ENCODE measurements at places on chromosomes 1 and 21.

- no peak for DNase-seq
Observed at GRCh38 chr1:173960625-173961024, 43.5 kb upstream of the SERPINC1 start.

DNA sequence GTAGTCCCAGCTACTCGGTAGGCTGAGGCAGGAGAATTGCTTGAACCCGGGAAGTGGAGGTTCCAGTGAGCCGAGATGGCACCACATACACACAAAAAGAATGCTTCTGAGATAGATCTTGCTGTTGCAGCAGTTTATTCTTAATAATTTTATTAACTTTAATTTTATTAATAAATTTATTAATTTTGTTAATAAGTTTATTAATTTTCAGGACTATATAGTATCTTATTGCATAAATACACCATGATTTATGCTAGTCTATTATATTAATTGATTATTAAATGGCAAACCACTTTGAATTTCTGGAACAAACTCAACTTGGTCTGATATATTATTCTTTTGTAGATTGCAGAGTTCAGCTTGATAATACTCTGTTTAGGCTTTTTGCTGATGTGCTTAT lies 99.5 kb downstream of the CLIC6 start:
- no peak for DNase-seq

- no peak for DNase-seq
Observed at GRCh38 chr1:64960731-64961130, 5.6 kb downstream of the JAK1 start.

DNA sequence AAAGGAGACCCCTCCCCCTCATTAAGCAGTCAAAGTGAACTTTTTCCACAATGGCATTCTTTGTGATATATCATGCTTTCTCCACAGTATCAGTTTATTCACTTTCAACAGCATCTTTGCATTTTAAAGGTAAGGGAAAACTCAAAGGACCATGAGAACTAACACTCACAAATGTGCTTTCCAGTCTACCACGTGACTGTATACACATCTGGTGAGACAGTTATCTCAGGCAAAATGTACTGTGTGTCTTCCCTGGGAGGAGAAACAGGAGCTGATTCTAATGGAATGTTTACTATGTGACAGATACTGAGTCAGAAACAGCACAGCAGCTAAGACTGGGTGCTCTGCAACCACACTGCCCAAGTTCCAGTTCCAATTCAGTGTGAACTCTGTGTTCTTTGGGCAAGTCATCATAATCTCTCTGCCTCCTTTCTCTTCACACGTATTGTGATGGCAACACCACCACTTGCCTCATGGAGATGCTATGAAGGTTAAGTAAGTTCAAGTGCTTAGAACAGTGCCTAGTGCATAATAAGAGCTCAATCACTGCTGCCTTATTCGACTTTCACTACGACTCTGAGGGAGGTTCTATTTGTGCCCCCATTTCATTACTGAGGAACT lies 79.0 kb downstream of the SLC45A1 start:
- DNase-seq, result no peak

- no peak for DNase-seq
Observed at GRCh38 chr1:9115351-9116205, 13.3 kb downstream of the GPR157 start.

- no peak for DNase-seq
Observed at GRCh38 chr1:227321035-227321434, 2.7 kb upstream of the CDC42BPA start.

- DNase-seq, result no peak
Observed at GRCh38 chr1:158996998-158997397, 12.7 kb upstream of the IFI16 start.

- DNase-seq, result no peak
Observed at GRCh38 chr1:32983020-32983419, 18.4 kb upstream of the RNF19B start.

DNA sequence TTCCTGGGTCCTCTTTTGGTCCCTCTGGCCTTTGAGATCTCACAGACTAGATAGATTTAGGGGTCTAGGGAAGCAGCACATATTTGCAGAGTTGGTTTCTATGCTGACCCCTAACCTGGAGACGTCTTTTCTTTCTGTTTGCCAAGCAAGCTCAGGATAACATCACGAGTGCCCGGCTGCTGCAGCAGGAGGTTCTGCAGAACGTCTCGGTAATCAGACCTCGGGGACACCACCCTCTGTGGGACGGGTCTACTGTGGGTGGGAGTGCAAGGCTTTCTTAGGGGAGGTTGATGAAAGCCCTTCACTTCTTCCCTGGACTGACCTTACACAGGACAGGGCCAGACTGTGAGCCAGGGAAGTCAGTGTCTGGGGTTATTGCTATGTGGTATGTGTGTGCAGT lies 2.9 kb downstream of the IL24 start:
- no peak for DNase-seq

DNA sequence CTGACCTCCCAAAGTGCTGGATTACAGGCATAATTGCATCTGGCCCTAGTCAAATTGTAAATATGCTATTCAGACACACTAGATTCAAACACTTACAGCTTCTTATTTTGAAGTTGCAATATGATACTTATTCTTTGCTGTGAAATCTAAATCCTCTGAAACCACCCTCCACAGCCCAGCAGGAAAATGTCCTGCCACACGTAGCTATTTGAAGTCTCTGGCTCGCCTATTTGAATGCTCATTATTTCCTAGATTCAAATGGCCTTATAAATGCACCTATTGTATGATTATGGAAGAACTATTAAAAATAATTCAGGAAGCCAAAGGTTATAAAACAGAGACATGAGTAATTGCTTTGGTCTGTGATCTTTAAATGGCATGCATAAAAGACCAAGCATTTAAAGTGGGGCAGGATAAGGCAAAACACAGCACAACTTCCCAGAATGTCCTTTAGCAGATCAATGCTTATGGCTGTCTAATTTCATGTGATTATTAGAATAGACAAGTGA lies 26.6 kb upstream of the FBXO28 start:
- DNase-seq, result no peak

DNA sequence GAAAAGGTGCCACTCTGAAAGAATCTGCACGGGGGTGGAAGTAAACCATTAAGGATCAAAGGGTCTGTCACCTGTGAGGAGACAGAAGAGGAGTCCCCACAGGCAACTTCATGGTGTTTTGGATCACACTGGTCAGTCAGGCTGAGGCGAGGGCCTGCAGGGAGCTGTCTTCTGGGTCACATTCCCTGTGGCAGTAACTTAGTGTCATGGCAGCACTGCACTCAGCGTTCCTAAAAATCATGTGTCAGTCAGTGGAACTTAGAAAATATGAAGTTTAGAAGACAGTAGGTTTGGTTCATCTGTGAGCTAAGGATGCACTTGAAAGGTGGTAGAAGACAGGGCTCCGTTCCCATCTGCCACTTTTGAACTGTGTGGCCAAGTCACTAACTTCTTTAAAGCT lies 43.5 kb upstream of the CD101 start:
- DNase-seq, result no peak

DNA sequence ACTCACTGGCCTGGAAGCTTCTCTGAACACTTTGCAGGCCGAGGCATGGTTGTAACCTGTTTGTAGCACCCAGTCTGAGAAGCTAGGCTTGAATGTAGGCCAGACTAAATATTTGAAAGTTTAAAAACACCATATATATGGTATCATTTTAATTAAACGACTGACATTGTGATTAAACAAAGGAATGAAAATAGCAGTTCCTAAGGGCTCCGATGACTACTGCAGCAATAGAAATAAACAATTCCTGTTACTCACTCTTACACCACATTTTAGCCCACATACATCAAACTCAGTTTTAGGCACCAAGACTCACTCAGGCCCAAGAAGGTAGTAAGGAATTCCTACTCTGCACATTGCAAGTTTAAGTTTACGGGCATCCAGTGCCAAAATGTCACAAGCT lies 281.2 kb downstream of the AKT3 start:
- no peak for DNase-seq

- no peak for DNase-seq
Observed at GRCh38 chr1:93813076-93813475, 65.9 kb downstream of the DNTTIP2 start.

DNA sequence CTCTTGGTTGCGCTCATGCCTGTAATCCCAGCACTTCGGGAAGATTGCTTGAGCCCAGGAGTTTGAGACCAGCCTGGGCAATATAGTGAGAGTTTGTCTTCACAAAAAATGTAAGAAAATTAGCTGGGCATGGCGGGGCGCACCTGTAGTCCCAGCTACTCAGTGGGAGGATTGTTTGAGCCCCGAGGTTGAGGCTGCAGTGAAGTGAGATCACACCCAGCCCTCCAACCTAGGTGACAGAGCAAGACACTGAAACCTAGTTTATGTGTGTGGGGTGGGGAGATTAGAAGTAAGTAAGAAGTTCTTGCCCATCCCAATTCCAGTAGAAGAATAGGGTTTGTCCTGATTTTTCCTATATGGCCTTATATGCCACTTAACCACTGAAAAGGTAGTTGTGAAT lies 2.0 kb downstream of the RPL5 start:
- DNase-seq, result no peak

GRCh38 chr1:6587261-6588005 lies 7.6 kb downstream of the ZBTB48 start:
- no peak for DNase-seq

GRCh38 chr1:39178541-39179431 lies 25.7 kb upstream of the MACF1 start:
- DNase-seq, result no peak

DNA sequence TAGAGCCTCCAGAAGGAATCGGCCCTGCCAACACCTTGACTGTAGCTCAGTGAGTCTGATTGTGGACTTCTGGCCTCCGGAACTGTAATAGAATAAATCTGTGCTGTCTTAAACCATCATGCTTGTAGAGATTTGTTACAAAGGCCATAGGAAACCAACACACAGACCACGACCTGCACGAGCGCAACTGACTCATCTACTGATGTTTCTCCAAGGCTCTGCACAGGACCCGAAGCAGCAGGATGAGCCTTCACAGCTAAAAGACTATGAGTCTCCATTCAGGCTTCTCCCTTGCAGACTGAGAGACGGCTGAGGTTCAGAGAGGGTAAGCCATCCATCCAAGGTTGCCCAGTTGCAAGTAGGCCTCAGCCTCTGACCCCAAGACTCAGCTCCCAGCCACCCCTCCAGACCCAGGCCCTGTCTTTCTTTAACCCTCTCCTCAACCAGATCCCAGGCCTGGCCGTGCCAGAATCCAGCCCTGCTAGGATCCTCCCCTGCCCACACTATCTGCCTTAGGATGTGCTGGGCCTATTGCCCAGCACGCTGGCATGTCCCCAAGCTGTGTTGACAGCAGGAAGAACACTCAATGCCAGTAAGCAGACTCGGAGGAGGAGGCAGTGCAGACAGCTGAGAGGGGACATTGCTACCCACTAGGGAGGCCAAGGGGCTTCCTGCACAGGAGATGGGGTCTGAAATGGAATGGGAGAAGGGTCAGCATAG lies 109.0 kb downstream of the HMGB4 start:
- no peak for DNase-seq

DNA sequence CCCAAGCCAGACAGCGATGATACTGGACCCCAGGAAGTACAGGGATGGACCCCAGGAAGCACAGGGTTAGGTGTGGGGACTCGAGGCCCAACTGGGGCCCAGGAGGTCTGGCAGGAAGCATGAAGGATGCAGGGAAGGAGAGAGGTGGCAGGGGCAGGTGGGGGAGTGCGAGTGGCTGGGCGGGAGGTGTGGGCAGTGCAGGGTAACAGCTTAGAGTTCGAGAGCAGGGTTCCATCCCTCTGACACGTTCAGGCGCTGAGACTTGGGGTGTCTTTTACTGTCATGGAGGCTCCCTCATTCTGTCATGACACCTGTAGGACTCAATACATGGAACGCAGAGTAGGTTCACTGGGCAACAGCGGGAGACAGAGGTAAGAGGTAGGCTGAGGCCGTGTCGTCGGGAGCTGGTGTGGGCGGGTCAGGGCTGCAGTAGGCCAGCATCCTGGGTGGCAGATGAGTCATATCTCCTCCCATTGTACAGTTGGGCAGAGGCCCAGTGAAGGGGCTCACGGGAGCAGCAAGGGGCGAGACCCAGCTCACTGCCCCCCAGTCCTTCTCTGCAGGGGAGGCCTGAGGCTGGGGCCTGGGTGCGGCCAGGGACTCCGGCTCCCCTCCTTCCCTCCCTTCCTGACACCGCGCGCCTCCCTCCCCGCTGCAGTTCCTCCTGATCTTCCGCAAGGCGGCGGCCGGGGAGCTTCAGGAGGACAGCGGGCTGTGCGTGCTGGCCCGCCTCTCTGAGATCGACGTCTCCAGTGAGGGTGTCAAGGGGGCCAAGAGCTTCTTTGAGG lies 11.6 kb upstream of the CTRC start:
- DNase-seq, result no peak

GRCh38 chr21:45788198-45788597 lies 144.7 kb downstream of the PCBP3 start:
- no peak for DNase-seq

DNA sequence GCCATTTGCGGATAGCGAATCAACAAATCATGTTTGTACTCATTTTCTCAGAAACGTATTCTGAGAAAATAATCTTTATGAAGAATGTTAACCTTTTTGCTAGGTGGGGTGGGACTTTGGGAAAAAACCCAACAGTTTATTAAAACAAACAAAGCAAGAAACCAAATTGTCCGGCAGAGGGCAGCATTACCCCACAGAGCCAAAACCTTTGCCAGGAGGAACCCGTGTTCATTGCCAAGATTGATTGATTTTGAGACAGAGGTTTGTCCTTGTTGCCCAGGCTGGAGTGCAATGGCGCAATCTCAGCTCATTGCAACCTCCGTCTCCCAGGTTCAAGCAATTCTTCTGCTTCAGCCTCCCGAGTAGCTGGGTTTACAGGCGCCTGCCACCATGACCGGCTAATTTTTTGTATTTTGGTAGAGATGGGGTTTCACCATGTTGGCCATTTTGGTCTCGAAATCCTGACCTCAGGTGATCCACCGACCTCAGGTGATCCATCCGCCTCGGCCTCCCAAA lies 70.8 kb upstream of the RHOU start:
- peak; percentile 80 for DNase-seq

DNA sequence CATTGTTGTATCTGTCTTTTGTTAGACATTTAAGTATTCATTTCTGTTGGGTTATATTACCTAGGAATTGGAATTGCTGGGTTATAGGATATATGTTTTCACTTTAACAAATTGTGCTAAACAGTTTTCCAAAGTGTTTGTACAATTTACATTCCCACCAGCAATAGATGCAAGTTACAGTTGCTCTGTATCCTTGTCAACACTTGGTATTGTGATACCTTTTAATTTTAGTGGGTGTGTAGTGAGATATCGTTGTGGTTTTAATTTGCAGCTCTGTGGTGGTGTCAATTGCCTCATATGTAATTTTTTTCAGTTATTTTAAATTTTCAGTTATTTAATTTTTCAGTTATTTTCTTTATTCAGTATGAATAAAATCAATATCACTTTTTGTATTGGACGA lies 7.4 kb upstream of the DPH5 start:
- no peak for DNase-seq

DNA sequence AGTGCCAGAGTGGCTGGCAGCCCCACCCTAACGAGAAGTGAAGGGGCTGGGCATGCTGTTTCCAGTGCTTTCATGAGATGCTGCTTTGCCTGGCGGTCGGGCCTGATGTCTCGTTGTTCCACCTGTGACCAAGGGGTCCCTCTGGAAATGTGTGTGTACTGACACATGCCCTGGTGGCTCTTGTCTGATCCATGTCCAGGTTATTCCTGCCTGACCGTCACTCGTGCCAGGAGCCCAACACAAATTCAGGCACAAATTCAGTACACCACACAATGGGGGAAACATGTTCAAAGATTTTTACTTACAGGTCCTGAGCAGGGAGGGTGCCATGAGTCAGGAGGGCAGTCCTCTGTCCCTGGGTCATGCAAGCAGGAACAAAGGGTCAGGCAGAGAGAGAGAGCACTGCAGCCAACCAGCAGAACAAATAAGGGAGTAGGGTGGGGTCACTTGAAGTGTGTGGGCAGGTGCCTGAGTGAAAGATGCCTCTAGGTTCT lies 76.3 kb downstream of the ADARB1 start:
- no peak for DNase-seq

All from stimulated activated CD4-positive, alpha-beta T cell treated with anti-CD3 and anti-CD28 coated beads, Interleukin-1b, Interleukin-23, amount 100 ng/mL, for 4 hours (primary cell).